ENCODE measurements at places on chromosomes 1 and 21.

DNA sequence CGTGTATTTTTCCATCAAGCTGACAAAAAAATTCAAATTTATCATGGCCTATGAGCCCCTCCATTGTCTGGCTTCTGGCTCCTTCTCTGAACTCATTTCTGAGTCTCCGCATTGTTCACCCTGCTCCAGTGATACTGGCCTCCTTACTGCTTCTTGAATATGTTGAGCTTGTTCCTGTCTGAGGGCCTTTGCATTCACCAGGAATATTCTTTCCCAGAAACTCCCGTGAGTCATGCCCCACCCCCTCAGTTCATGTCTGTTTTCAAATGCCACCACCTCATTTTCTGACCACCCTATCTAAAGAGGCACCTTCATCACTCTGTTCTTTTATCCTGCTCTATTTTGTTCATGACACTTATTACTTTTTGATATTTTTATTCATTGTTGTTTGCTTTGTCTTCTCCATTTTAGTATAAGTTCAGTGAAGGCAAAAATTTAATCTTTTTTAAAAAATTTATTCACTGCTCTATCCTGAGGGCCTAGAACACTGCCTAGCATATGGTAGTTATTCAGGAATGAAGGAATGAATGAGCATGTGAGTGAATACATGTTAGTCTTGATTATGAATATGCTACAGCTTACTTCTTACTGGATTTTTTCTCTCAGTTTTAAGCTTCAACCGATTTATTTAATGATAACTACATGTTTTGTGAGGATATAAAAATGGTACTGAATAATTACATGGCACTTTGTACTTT is 140.4 kb upstream of the C1orf105 start:
- DNase-seq = no peak

DNA sequence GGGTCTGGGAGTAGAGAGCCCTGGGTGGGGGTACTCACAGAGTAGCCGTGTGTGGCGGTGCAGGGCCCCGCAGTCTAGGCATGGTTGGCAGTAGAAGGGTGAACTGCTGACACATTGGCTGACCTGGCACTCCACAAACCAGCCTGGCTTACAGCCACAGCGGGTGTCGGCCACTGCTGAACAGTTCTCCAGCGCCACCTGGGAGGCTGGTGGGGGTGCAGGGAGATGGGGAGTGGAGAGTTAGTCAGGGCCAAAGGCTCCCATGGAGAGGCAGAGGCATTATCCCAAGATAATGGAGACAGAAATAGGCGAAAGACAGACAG is 1.5 kb downstream of the TNFRSF25 start:
- DNase-seq = no peak

GRCh38 chr1:93710499-93711453 is 29.1 kb upstream of the BCAR3 start:
- DNase-seq = no peak

- DNase-seq = no peak
Observed at GRCh38 chr1:168917796-168918195, 188.7 kb upstream of the ATP1B1 start.

GRCh38 chr1:101107496-101108110 is 82.0 kb upstream of the DPH5 start:
- DNase-seq = no peak

DNA sequence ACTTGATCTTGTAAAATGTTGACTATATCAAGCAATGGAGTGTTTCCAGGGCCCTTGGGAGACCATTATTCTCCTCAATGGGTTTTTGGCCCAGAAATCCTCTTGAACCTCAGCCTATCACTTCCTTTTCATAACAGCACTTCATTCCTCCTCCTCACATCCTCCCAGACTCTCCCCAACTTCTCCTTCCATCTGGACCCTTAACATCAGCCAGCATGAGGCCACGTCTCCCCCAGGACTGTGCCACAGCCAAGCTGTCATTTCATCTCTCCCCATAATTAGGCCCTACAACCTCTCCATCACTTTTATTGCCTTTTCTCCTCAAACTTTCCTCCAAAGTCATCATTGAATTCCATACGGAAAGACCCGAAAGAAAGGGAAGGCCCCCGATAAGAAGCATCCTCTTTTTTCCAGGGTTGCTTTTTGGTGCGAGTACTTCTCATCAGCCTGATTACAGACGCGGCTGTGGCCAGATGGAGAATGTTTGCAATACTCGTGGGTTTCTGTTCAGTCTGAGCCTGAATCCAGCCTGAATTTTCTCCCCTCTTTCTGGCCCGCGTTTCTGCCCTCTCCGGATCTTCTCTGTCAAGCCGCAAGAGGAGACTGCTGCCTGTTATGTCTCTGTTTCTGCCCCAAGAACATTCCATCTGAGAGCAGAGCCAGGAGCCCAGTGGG is 52.7 kb upstream of the SLC25A33 start:
- no peak for DNase-seq

DNA sequence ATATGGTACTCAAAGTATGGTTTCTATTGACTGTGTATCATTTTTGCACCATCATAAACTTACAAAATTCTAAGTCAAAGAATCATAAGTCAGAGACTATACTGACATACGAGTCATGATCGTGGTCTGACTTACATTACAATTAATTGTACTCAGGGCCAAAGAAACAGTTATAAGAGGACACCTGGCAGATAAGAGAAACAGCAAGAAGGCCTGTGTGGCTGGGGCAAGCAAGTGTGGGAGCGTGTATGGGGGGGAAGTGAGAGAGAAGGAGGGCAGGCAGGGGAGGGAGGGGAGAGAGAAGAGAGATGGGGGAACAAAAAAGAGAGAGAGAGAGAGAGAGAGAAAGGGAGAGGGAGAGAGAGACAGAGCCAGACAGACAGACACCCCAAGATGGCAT is 70.9 kb downstream of the RERE start:
- peak; percentile 32 for DNase-seq

DNA sequence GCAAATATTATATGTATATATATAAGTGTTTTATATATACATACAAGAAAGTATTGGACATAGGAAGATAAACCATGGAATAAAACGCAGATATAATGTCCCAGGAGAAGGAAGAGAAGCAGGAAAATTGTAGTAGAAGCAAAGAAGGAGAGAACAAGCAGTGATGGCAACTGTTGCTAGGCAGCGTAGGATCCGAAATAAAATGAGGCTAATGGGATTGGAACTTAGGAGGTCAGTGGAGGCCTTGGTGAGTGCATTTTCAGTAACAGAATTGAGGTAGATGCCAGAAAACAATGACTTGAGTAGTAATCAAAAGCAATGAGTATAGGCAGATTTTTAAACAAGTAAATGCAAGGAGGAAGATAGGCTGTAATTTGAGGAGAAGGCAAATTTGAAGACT is 265.8 kb downstream of the LRRC7 start:
- DNase-seq = no peak

- no peak for DNase-seq
Observed at GRCh38 chr1:5651964-5652821, 340.0 kb downstream of the NPHP4 start.

GRCh38 chr1:201176940-201177339 is 13.7 kb upstream of the IGFN1 start:
- DNase-seq = no peak

- DNase-seq = no peak
Observed at GRCh38 chr1:82778612-82779011, 977.9 kb downstream of the ADGRL2 start.

DNA sequence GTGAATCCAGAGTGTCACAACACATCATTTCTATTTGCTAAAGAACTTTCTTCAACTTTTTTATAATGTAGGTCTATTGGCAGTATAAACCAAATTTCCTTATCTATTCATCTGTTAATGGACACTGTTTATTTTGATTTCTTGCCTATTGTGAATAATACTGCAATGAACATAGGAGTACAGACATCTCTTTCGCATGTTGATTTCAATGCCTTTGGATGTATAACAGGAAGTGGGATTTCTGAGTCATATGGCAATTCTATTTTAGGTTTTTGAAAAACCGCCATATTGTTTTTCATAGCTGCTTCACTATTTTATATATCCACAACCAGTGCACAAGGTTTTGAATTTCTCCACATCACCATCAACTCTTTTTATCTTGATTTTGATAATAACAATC is 198.7 kb downstream of the KCNT2 start:
- DNase-seq = peak; percentile 64

DNA sequence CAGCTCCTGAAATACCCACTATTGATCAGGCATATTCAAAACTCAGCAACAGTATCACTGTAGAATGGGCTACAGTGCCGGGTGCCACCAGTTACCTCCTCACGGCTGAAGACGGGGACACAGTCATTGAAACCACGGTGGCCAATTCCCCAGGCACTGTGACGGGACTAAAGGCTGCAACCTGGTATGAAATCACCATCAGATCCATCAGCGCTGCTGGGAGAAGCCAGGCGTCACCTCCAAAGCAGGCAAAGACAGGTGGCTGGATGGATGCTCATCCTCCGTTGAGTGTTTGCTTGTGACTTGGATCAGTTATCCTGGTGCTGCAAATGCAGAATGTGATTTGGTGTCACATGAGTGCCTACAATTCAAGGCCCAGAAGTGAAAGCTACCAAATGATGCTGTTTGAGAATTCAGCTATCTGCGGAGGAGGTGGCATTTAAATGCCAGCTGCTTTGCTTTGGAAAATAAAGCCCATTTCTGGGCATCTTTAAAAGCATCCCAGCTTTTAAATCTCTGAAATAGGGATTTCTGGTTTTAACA is 5.1 kb downstream of the FNDC7 start:
- no peak for DNase-seq

- no peak for DNase-seq
Observed at GRCh38 chr1:245488346-245489129, 333.8 kb downstream of the KIF26B start.

- peak; percentile 17 for DNase-seq
Observed at GRCh38 chr1:9473032-9473807, 66.0 kb upstream of the SLC25A33 start.

DNA sequence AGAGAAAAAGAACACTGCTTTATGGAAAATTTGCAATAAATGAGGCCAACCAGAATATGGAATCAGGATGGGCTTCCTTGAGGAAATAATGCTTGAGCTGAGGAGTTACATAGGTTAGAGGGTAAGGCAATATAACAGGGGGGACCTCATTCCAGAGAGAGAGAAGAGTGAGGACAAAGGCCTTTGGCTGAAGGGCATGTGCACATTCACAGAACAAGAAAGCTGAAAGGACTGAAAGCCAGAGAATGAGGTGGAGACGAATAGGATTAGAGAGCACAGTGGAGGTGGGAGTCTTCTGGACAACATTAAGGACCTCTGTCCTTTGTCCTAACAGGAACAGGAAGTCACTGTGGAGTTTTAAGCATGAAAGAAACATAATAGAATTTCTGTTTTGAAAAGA is 60.7 kb upstream of the MROH9 start:
- DNase-seq = no peak

DNA sequence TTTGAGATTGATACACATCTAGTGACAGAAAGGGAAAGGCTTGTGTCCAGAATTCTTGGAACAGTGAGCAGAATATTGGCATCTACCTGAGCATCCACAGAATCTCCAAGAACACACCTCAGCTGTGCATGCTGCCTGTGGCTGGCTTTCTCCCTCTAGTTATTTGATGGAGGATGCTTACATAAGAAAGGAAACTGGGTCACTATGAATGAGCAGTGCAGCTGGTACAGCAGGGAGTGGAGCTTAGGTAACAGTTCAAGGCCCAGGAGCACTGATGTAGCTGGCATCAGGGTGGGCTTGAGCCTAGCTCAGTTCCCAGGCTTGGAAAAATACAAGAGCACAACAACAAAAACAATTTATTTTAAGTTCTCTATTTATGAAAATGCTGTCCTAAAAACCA is 26.3 kb downstream of the RGS8 start:
- DNase-seq = no peak

DNA sequence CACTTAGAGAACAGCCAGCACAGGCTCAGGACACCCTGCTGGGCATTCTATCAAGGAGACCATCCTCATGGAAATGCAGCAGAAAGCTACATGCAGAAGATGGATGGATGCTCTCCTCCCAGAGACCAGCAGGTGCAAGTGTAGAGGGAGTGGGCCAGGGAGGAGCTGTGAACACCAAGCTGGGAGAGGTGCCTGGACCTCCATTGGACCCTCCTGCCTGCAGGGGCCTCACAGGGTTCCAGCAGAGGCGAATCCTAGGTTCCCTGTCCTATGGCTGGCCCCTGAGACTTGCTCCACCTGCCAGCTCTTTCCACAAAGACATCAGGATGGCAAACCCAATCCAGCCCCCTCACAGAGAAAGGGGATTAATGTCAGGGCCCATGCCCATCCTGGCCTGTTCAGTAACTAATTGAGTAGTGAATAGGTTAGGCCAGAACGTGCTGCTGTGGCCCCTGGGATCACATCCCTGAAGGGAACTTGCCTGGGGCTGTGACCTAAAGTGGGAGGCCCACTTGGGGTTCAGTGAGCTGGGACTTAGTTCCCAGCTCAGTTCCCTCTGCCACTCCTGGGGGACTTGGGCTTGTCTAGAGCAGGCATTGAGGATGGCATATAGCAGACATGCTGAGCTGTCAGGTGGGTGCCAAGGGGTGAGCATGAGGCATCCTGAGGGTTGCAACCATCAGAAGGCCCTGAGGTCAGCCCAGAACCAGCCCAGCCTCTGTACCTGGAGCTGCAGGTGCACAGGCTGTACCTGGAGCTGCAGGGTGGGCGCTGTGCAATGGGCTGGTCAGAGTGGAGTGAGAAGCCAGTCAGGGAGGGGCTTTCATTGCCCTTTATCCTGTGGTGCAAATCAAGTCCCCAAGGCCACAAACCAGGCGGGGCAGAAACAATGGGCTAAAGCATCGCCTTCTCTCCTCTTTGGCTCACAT is 22.9 kb upstream of the ZNF678 start:
- no peak for DNase-seq

GRCh38 chr1:111747282-111747734 is 8.1 kb upstream of the INKA2 start:
- DNase-seq = peak; percentile 73

DNA sequence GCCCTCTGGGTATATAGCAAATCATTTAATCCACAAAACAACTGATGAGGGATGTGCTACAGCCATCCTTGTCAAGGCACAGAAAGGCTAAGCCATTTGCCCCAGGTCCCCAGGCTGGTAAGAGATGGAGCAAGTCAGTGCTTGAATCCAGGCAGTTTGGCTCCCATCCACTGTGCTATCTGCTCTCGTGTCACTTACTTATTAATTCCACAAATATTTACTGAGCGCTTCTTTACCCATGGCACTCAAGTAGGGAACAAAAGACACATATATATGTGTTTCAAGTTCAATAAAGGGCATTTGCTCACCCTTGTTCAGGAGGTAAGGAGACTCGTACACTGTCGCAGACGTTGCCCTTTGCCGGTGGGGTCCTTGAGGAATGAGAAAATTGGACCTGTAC is 38.6 kb upstream of the MPZL1 start:
- DNase-seq = no peak

- DNase-seq = peak; percentile 13
Observed at GRCh38 chr1:84339503-84339902, 38.0 kb downstream of the SAMD13 start.

Data from MV-4-11 (cell line).